NCI-H1105 treated with DMSO at 0.1 percent for 48 hours (cell line): ENCODE measurements at places on chromosomes 5 and 9.

DNA sequence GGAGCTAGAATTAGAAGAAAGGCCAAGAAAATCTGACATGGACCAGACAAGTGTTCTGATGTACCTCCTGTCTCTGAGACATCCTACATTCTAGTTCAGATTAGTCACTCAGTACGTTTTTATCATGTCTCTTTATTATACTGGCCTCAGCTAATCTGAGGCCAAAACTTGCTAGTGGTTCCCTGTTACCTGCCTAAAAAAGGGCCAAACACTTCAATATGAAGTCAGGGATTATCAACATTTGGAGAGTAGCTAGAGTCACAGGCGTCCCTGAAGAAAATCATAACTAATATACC, 587.4 kb downstream of the PRELID2 start:
- no peak for DNase-seq

- no peak for DNase-seq
These were observed 19.6 kb downstream of the MRPL36 start for GRCh38 chr5:1779782-1780613.

DNA sequence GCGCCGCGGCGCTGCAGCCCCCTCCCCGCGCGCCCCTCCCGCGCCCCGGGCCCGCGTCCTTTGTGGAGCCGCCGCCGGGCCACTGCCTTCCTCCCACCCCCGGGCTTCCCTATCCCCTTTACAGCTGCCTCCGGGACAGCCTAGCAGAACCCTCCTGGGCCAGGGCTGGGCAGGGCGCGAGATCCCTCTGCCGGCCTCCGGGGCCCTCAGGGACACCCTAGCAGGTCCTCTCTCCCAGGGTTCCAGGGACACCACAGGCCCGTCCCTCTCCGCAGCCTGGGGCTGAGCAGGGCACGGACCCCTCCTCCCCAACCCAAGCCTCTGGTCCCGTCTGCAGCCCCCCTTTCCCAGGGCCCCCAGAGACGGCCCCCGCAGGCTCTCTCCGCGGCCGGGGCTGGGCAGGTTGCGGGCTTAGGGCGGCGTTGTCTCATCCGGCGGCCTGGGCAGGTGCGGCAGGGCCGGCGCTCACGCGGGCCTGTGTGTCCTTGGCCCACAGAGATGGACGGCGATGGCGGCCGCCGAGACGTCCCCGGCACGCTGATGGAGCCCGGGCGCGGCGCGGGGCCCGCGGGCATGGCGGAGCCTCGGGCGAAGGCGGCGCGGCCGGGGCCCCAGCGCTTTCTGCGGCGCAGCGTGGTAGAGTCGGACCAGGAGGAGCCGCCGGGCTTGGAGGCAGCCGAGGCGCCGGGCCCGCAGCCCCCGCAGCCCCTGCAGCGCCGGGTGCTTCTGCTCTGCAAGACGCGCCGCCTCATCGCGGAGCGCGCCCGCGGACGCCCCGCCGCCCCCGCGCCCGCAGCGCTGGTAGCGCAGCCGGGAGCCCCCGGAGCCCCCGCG, 710 bp downstream of the WNK2 start:
- no peak for DNase-seq

DNA sequence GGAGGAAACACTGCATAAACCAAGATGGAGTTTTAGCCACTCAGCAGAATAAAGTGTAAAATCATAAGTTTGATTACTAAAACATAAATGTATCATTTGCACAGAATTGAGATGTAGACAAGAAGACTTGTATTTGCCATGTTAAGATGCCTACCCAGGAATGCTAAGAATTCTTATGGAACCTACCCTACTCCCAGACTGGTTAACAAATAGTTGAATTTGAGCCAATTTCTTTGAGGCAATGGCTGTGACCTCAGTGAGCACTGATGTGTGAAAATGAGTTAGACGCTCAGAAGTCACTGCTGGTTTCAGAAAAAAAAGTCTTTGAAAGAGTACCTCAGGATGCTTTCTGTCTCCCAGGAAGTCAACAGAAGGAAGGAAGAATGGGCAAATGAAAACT, 95.6 kb downstream of the ESM1 start:
- no peak for DNase-seq

- no peak for DNase-seq
These were observed 302.7 kb upstream of the RGMB start for GRCh38 chr5:98470747-98471146.

DNA sequence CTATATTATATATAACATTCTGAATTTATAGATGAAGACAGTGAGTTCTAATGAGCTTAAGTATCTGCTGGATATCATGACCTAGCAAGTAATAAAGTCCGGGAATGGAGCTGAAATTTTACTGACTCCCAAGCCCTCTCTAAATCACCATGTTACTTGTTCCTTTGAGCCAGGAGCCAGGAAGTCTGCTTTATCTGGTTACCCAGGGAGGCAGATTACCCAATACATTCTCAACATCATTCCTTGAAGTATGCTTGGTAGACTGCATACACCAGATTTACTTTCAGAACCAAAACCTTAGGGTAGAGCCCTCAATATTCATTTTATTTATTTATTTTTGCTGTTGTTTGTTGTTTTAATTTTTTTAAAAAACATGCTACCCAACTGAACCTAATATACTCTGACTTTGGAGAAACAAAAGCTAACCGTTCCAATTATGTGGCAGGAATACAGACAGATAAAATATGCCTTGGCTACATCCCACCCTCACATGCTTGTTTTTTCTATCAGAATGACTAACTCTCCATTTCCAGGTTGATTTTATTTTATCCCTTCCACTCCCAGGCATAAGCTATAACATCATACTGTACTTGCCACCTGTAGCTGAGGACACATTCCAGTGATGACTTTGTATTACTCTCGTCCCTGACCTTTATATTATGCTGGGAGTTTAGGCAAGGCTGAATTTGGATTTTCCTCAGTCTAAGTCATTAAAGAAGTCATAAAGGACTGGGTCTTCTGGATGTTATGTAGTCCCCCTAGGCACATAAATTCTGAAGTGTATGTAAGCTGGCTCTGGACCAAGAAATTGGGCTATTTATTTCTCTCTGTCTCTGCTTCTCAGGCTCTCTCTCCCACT, 82.0 kb downstream of the YIPF5 start:
- DNase-seq = peak; percentile 14

GRCh38 chr5:88666761-88667495, 216.1 kb downstream of the MEF2C start:
- no peak for DNase-seq

DNA sequence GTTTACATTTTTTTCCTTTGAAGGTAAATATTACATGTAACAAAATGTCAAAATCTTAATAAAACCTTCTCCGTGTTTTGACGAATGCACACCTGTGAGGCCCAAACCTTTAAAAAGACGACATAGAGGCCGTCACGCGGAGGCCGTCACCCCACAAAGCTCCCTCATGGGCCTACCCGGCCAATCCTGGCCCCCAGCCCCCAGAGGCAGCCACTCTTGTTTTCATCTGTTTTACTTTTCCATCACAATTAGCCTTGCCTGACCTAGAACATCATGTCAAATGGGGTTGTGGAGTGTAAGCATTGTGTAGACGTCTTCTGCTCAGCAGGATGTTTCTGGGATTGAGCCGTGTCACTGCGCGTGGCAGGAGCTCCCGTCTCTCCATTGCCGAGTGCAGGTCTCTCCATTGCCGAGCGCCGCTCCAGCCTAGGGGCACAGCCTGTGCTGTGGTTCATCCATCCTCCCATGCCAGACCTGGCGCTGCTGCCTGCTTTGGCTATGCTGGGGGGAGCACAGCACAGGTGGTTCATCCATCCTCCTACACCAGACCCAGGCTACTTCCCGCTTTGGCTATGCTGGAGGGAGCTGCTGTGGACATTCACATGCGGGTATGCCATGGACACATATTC, 52.2 kb upstream of the IRX4 start:
- DNase-seq = no peak

GRCh38 chr5:180683220-180683922, 34.0 kb upstream of the FLT4 start:
- DNase-seq = no peak

DNA sequence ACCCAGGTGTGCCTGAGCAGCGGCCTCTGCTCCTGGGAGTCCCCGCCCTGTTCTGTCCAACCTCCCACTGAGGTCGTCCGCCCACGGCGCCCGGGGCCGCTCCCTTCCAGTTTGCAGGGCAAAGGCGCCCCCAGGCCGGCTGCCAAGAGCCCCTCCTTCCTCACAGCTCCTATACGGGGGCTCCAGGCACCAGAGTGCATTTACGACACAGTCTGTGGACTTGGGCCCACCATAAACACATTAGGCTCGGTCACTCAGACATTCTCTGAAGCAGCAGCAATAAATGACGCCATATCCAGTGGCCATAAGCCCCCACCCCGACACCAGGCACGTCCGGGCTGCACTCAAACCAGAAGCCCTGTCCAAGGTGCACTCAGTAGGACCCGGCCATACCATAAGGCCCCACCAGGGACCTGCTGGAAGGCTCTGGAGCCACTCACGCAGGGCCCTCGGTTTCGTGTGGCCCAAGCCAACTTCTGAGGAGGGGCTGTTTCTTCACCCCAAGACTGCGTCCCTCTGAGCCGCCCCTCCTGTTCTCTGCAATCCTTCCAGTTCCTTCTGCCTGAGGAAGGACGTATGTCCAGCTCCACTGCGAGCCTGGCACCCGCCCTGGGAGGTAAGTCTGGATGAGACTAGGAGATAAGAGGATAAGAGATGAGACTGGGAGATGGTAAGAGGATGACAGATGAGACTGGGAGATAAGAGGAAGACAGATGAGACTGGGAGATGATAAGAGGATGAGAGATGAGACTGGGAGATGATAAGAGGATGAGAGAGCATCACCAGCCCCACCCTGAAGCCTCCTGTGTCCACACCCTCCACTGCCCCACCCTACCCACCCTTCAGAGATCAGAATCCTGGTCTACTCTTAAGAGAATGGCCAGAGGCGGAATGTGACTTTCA, 26.7 kb downstream of the SLC6A18 start:
- no peak for DNase-seq

- no peak for DNase-seq
These were observed 13.0 kb upstream of the NR5A1 start for GRCh38 chr9:124520206-124520596.

GRCh38 chr9:115717711-115718173, 435.8 kb upstream of the PAPPA start:
- no peak for DNase-seq

GRCh38 chr5:19175776-19176570, 812.0 kb downstream of the CDH18 start:
- no peak for DNase-seq

GRCh38 chr9:84701801-84702200, 32.3 kb downstream of the NTRK2 start:
- no peak for DNase-seq

GRCh38 chr9:33127881-33128280, 39.3 kb downstream of the B4GALT1 start:
- DNase-seq = no peak

DNA sequence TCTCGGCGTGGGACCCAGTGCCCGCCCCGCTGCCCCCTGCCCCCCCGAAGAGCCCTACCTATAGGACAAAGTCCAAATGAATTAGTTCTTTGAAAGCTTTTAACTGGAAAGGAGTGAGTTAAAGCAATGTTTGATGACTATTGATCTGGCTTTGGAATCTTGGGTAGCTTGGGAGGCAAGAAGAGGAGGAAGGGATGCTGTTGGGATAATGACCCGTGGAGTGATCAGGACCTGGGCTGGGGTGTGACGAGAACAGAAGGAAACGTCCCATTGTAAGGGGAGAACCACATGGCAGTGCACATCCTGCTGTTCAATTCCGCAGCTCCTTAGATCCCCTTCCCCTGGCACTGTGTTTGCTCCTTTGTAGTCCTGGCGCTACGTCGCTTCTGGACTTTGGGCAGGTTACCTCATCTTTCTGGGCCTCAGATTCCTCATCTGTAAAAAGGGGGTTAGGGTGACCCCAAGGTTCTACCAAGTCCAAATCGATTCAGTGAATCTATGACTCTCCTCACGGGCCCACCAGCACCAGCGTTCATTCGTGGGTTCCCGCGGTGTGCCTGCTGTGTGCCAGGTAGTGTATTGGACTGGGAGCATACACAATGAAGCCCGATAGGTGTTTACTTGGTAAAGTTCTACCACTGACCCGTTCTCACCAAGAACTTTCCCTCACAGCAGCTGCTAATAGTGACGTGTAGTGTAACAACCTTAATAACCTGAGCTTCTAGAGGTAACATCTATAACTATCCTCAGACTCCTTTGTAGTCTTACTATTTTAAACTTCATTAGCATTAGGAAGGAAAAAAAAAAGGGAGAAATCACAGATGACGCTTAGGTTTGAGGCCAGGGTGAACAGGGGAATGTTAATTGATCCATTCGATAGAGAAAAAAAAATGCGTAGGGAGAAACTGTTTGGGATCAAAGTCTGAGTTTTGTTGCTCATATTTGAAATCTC, 1.1 kb upstream of the NADK2 start:
- DNase-seq = no peak

DNA sequence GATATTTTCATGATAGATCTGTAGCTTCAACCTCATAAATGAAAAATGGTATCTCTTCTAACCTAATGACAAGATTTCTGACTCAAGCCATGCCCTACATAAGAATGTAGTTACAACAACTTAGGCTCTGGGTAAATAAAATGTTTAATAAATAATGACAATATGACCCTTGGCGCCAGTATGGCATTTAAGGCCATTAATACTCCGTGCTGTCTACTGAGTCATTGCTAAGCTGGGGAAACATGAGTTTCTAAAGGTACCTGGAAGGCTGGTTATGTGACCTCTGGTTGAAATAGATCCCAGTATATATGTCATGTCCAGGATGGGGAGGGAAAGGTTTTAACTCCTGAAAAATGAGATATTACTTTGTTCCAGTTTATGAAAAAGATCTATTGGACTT, 58.0 kb upstream of the CEMIP2 start:
- DNase-seq = no peak

DNA sequence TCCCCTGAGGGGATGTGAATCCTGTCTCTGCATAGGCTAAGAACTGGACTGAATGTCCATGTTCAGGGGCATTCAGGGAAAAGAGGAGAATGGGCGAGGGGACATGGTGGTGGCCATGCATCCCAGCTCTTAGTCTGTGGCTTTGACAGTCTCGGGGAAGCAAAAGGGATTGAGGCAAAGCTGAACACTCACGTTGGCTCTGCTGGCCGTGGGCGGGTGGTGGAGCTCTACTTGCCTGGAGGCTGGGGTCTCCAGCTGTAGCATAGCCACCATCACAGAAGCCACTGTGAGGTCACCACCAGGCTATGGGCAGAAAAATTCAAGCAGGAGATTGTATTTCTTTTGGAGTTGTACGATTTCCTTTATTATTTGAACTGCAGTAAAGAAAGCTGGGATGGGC, 4.1 kb downstream of the GARIN3 start:
- DNase-seq = no peak
